ENCODE measurements at places on chromosomes 5 and 9.

GRCh38 chr5:7474821-7475403 lies 79.0 kb downstream of the ADCY2 start:
- DNase-seq: peak; percentile 41

- no peak for DNase-seq
Observed at GRCh38 chr5:55402199-55402598, 94.4 kb downstream of the MTREX start.

GRCh38 chr5:34676416-34676815 lies 20.3 kb downstream of the RAI14 start:
- DNase-seq: no peak

DNA sequence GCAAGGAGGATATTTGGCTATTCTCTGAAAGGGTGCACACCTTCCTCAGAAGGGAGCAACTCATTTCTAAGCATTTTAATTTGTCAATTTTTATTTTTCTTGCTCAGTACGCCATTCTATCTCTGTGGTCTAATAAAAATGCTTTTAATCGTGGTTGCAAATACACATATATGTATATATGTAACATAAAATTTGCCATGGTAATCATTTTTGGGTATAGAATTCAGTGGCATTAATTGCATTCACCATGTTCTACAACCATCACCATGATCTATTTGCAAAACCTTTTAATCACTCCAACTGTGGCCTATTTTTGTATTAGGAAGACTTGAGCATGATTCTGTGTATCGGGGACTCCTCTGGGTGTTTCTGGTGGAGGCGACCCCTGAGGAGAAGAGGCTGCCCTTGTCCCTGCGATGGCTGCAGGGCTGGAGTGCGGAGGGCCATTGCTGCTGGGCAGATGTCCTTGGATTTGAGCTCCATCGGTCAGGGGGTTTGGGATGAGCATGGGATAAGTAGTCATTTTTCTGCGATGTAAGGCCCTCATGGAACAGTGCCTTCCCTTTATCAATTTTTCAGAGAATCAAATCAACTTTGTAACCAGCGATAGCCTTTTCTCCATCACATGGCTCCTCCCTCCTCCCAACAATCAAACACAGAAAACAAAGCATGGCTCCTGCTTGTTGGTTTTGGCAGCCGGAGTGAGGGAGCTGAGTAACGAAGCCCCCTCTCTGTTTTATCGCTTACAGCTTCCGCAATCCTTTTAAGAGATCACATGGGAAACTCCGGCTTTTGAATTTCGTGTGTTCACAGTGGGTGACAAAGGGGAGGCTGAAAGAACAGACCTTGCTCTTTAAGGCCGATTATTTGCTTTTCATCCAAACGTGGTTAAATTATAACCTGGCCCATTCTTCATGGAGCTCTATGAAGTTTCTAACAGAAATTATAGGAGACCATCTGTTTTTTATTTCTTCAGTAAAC lies 187.3 kb downstream of the TENT4A start:
- no peak for DNase-seq

Measured in WERI-Rb-1 (cell line).